Stimulated activated CD8-positive, alpha-beta memory T cell treated with anti-CD3 and anti-CD28 coated beads, Interleukin-2, amount 100 ng/mL, for 1 hour (primary cell): ENCODE measurements at places on chromosomes 1 and 21.

- DNase-seq, result no peak
Observed at GRCh38 chr21:39812983-39813382, 54.3 kb upstream of the PCP4 start.

GRCh38 chr1:9539829-9540550, 725 bp downstream of the SLC25A33 start:
- peak; percentile 25 for DNase-seq

DNA sequence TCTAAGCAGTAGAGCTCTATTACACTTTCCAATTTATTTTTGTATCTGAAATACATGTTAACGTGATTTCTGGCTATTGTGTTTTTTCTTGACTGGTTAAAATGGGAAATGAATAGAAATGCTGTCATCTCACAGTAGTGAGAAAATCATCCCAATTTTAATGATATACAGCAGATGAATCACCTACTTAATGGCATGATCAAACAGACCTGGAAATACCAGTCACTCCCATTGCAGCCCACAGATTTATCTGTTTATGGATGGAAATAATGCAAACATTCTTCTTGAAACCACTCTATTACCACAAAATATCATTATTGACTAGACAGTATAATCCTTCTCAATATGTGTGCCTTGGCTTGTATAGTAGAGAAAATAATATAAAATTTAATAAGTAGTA, 497.8 kb upstream of the ADAMTS5 start:
- no peak for DNase-seq

- no peak for DNase-seq
Observed at GRCh38 chr1:154715385-154715784, 107.4 kb upstream of the ADAR start.

GRCh38 chr21:34836933-34837505, 168.2 kb downstream of the CLIC6 start:
- no peak for DNase-seq

DNA sequence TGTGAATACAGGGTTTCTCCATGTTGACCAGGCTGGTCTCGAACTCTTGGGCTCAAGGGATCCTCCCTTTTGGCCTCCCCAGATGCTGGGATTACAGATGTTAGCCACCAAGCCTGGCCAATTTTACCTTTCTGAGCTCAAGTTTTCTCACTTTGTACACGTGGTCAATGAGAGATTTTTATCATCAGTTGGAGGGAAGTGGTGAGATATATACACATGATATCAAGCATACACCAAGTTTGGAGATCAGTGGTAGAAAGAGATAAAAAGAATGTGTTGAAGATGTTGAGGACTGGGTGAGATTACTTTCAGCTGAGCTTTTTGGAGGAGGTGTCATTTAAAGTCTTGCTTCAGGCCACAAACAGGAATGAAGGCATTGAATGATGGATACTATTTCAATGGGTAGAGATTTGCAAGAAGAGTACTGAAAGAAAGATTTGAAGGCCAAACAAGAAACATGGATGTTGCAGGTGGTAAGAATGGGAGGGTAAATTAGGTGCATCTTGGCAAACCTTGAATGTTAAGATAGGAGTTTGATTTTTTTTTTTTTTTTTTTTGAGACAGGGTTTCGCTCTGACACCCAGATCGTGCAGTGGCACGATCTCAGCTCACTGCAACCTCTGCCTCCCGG, 3.0 kb upstream of the SESN2 start:
- DNase-seq, result no peak
